ENCODE measurements at places on chromosomes 7 and 10.

DNA sequence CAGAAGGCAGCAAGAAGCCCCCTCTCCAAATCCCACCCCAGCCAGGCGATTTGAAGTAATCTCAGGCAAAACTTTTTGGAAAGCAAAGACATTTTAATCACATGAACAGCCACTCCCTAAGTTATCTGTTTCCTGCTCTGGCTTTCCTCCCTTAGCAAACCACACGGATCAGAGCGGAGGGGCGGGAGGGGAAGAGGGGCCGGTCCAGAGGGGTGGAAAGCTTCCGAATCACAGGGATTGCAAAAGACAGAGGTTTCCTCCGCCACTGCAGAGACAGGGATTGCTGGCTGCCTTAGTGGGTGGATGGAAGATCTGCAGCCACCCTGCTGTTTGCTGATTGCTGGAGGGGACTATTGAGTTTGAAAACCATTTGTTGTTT lies 41.2 kb downstream of the ZCCHC24 start:
- H3K4me3 ChIP-seq: peak overlapping the region; percentile 72
- no peaks in the 10 kb centered on the region for H3K27me3 ChIP-seq
- H3K36me3 ChIP-seq: no peaks in the 10 kb centered on the region
- peaks cover 80% of the 10 kb centered on the region for H3K4me1 ChIP-seq
- peak overlapping the region; percentile 98 for H3K27ac ChIP-seq
- DNase-seq: no peak

GRCh38 chr10:17418249-17418648 lies 36.1 kb downstream of the ST8SIA6 start:
- H3K27ac ChIP-seq: no peak overlapping the region
- peaks cover 5% of the 10 kb centered on the region for H3K27me3 ChIP-seq
- no peak overlapping the region for H3K4me3 ChIP-seq
- peaks cover 6% of the 10 kb centered on the region for H3K4me1 ChIP-seq
- H3K36me3 ChIP-seq: no peaks in the 10 kb centered on the region

- no peak overlapping the region for H3K27ac ChIP-seq
- peaks cover 15% of the 10 kb centered on the region for H3K36me3 ChIP-seq
- DNase-seq: peak; percentile 31
- H3K4me1 ChIP-seq: peaks cover 14% of the 10 kb centered on the region
- H3K4me3 ChIP-seq: peak overlapping the region; percentile 78
These were observed 928 bp downstream of the COMTD1 start for GRCh38 chr10:75234683-75235374.

- no peak for DNase-seq
- H3K27ac ChIP-seq: no peak overlapping the region
- H3K27me3 ChIP-seq: no peaks in the 10 kb centered on the region
- no peaks in the 10 kb centered on the region for H3K36me3 ChIP-seq
- no peak overlapping the region for H3K4me3 ChIP-seq
- H3K4me1 ChIP-seq: no peaks in the 10 kb centered on the region
These were observed 290.2 kb upstream of the SEMA3C start for GRCh38 chr7:81209059-81209458.

All from neural crest cell (in vitro differentiated cells).